ENCODE measurements at places on chromosomes 6 and 20.

DNA sequence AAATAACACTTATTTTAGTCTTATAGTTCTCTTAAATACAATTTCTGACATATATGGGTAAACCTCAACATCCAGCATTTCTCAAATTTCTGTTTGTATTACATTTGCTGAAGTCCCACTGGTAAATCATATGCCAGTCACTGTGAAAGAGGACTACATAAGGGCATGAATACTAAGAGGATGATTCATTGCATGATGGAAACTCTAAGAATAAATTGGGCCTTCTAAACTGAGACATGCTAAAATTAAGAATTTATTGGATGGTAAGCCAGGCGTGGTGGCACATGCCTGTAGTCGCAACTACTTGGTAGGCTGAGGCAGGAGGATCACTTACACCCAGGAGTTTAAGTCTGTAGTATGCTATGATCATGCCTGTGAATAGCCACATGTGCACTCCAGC is 12.1 kb downstream of the DEFB123 start:
- peak; percentile 32 for DNase-seq

GRCh38 chr20:9147547-9148024 is 78.7 kb downstream of the PLCB4 start:
- DNase-seq: peak; percentile 80

DNA sequence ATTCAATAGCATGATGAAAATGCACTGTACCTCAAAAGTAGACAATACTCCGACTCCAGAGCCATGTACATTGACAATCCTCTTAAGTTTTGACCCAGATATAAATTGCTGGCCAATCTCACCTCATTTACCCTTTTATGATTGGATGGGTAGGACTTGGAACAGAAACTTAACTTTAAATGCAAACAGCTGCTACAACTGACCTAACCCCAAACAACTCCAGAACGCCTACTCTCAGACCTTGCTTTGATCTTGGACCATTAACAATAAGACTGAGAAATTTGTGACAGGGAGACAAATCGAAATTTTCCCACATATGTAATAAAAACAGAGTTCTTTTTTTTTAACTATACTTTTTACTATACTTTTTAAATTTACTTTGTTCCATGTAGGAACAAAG is 200.5 kb upstream of the MCHR2 start:
- no peak for DNase-seq

GRCh38 chr6:76886900-76887299 is 576.4 kb downstream of the HTR1B start:
- no peak for DNase-seq

DNA sequence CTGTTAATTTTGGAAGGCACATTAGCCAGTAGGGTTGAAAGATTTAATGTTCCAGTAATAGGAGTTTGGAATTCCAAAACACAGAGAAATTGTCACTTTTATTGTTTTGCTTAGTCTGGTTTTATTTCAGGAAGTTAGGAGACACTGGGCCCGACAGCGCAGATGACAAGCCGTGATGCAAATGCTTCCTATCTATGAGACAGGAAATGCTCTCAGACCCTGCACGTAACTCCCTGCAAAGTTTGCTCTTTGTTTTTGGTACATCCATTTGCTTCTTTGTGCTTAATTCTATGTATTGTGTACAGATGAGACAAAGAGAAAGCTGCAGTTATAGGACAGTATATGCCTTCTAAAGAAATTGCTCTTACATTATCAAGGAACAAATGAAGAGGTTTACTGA is 201.6 kb upstream of the SGK1 start:
- peak; percentile 44 for DNase-seq

- no peak for DNase-seq
Measured at GRCh38 chr20:23293689-23294088, 56.9 kb upstream of the NXT1 start.

GRCh38 chr20:43900496-43900895 is 14.2 kb upstream of the TOX2 start:
- DNase-seq: no peak

DNA sequence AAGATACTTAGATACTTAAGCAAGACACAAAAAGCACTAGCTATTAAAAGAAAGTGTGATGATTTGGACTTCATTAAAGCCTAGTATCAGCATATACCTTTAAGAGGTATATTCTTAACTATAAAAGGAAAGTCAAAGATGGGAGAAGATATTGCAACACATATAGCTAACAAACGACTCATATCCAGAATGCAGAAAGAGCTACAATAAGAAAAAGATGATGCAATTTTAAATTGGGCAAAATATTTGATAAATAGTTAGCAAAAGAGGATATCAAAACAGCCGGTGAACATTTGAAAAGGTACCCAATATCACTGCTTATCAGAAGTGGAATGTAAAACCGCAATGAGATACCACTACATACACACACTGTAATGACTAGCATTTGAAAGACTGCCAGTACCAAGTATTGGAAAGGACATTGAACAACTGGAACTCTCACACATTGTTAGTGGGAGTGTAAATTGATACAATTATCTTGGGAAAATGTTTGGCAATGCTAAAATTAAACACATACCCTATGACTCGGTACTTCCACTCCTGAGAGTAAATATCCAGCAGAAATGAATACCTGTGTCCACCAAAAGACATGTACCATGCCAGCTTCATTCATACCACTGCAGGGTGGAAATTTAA is 25.7 kb downstream of the MUC22 start:
- no peak for DNase-seq

- no peak for DNase-seq
Measured at GRCh38 chr6:164034602-164035140, 620.2 kb downstream of the QKI start.

- no peak for DNase-seq
Measured at GRCh38 chr20:6046432-6046831, 7.4 kb downstream of the LRRN4 start.

- DNase-seq: no peak
Measured at GRCh38 chr6:109493865-109494264, 10.8 kb upstream of the ZBTB24 start.

DNA sequence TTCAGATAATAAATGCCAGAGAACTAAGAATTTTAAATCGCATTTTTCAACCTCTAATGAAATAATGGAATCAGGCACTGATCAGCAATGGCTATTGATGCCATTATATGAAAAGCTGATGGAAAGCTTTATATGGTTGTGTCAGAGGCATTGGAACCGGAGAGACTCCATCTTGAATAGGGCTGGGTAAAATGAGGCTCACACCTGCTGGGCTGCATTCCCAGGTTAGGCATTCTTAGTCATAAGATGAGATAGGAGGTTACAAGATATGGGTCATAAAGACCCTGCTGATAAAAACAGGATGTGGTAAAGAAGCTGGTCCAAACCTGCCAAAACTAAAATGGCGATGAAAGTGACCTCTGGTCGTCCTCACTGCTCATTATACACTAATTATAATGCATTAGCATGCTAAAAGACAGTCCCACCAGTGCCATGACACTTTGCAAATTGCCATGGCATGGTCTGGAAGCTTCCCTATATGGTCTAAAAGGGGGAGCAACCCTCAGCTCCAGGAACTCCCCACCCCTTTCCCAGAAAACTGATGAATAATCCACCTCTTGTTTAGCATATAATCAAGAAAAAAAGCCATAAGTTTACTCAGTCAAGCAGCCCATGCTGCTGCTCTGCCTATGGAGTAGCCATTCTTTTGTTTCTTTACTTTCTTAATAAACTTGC is 40.2 kb upstream of the CD83 start:
- no peak for DNase-seq

DNA sequence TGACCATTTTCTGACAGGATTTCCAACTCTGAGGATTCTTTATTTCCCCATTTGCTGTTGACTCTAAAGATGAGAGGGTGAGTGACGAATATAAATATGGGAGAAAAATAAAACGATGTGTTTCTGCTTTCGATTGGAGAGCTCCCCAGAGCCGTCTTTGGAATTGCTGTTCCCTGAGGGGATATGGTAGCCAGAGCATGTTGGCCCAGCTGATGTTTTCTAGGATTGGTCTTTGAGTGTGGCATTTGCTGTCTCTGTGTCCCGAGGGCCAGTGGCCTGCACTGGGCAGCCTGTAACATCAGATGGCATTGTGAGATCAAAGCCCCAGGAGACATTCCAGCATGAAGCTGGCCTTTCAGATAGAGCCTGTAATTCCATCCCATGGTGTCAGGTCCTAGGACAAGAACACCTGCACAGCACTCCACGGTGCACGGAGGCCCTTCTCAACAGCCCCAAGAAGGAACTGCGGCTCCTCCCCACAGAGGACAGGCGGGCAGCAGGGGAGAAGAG is 26.7 kb downstream of the PKIG start:
- DNase-seq: peak; percentile 16

GRCh38 chr6:87575423-87575822 is 14.4 kb downstream of the RARS2 start:
- no peak for DNase-seq

DNA sequence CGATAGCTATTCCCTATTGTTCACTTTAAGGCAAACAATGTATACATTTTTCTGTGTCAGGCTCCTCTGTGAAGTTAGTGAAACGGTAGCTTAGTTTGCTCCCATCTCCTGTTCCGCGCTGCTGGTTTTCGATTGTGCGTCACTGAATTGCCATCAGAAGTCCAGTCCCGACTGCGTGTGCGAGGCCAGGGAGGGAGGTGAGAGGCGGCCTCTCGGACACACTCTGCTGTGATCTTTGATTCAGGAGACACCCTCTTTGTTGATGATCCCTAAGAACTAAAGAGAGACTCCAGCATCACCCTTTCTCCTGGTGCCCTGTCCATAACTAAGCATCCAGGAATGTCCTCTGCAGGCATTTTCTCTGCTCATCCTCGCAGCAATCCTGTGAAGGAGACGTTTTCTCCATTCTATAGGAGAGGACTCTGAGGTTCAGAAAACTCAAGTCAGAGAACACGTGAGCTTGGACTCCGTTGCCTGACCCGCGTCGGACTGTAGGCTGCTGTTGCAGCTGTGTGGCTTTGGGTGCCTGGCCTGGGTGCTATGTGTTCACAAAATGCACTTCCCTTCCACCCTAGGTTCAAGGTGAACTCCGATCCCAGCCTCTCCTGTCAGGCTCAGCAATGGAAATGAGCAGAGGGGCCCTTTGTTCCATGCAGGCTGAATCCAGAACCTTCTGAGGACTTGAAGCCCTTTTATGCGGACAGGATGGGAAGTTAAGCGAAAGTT is 24.1 kb upstream of the UNC93A start:
- no peak for DNase-seq

- DNase-seq: peak; percentile 28
Measured at GRCh38 chr6:56833127-56833791, 121.6 kb upstream of the BEND6 start.

- DNase-seq: no peak
Measured at GRCh38 chr6:144857086-144857485, 572.0 kb downstream of the UTRN start.

DNA sequence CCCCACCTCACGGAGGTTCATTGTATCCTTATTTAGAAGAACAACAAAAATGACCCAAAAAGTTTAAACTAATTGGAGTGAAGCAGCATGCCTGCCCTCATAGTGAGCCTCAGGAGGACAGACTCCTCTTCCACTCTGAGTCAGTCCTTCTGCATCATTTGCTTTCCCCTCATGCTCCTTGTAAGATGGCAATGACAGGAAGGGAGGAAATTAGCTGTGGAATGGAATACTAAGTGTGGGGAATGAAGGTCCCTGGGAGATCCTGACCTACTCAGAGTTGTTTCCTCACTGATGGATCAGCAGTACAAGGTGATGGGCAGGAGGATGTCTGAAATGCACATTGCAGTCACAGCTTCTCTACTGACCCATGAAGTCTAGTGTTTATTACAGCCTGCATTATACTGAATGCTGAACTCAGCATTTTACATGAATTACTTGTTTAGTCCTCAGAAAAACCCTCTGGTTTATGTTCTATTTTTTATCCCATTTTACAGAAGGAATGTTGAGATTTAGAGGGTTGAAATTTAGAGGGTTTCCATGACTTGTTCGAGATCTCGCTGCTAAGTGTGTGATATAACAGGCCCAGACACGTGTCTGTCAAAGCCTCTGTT is 212.0 kb upstream of the PCSK2 start:
- no peak for DNase-seq

- DNase-seq: no peak
Measured at GRCh38 chr20:21049305-21049828, 56.8 kb downstream of the LINC00237 start.

DNA sequence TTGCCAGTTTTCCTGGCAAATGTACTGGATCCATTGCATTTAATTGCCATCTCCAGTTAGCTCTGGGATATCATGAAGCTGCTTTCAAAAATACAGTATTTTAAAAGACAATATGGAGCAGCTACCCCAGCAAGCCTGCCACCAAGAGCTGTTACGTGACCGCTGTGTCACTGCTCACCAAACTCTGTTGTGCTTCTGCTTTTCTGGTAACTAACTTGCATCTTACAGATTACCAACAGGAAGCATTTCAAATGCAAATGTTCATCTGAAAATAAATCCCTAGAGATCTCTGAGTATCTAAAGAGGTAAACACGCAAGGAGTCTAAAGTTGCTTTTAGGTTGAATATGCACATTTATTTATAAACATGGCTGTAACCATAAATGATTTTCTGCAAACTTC is 1008.3 kb downstream of the KIF16B start:
- no peak for DNase-seq

DNA sequence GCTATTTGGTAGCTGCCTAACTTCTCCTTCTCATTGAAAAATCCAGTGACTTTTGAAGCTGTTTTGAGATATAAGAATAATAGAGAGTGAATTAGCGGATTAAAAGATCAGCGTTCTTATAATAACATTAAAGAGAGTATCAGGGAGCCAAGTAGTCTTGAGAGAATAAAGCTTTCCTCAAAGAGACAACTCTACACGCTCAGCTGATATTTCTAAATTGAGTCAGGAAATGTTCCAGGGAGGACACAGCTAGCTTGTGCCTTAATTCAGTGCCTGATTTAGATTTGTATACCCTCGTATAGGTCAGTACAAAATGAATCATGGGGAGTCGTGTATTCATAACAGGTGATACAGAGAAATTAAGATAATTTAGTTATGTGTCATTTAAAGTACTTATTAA is 75.1 kb upstream of the QKI start:
- no peak for DNase-seq

- DNase-seq: no peak
Measured at GRCh38 chr6:47032974-47033765, 9.0 kb downstream of the ADGRF1 start.

GRCh38 chr6:56526860-56527544 is 115.7 kb downstream of the DST start:
- peak; percentile 35 for DNase-seq

DNA sequence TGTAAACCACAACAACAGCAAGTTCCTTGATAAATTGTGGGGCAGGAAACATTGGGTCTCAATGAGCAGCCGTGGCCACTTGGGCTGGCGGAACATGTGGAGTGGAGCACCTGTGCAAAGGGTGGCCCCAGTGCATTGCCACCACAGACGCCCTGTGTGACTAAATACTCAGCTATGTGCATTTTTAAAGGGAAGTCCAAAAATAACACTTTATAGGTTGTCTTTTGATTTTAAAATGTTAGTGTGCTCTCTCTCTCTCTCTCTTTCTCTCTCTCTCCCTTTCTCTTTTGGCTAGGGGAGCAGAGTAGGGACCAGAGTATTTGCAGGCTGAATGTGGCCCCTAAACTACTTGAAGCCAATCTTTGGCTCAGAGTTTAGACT is 236.3 kb downstream of the BCAS1 start:
- DNase-seq: peak; percentile 50

GRCh38 chr6:167574431-167575151 is 249.7 kb downstream of the TTLL2 start:
- no peak for DNase-seq
